Renal pelvis (tissue), 12 donors: ENCODE measurements at places on chromosomes 7 and 10. TPM values are rescaled to one million over a fixed set of nuclear protein-coding genes. Genes with fewer than 3 reads are reported as not detected.

DNA sequence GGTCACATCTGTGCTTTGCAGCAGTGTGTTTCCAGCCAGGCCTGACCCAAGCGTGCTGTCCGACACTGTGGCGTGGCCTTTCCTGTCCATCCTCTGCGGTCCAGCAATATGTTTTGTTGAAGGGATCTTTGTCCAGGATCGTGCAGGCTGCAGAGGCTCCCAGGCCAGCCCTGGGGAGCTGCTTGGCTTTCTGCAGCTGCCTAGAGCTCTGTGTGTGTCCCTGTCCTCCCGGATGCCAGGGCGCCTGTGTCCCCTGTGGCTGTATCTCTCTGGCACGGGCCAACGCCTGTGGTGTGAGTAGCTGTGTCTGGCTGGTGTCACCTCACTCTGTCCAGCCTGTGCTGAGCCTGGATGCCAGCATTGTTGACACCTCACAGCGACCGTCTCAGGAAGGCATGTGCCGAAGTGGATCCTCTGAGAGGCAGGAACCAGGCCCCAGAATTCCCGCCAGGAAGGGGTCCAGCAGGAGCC lies 94.5 kb downstream of the INPP5A start:
- DNase-seq: no peak

- no peak for DNase-seq
These were observed 37.0 kb downstream of the PRR15 start for GRCh38 chr7:29600661-29601060.

GRCh38 chr7:19871102-19871501 lies 97.7 kb upstream of the TMEM196 start:
- DNase-seq: no peak

GRCh38 chr7:28539289-28539981 lies 127.1 kb downstream of the CREB5 start:
- DNase-seq: no peak

DNA sequence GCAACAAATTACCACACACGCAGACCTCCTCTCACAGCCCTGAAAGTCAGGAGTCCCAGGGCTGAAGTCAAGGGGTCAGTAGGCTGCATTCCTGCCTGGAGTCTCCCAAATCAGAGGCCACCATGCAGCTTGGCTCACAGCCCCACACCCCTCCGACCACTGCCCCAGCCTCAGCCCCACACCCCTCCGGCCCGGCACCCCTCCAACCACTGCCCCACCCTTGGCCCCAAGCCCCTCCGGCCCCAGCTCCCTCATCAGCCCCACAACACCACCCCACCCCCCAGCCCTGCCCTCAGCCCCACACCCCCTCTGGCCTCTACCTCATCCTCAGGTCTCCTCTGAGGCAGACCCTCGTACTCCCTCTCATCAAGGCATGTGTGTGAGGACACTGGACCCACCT lies 85.7 kb downstream of the DIP2C start:
- DNase-seq: no peak

DNA sequence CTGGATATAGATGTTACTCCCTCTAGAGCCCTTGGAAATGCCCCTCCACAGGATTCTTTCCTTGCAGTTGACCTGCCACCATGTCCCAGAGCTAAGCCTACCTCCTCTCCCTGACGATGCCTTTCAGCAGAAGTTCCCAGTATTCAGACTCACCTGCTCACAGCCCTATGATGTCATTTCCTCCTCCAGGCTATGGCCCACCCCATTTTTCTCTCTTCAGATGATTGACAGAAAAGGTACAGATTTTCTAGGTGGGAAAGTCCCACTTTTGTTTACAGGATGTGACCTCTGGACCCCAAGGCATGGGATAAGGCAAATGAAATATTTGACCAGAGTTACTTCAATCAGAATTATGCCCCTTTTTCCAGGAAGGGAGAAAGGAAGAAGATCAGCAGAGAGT lies 280.2 kb upstream of the PHYHIPL start:
- DNase-seq: no peak

DNA sequence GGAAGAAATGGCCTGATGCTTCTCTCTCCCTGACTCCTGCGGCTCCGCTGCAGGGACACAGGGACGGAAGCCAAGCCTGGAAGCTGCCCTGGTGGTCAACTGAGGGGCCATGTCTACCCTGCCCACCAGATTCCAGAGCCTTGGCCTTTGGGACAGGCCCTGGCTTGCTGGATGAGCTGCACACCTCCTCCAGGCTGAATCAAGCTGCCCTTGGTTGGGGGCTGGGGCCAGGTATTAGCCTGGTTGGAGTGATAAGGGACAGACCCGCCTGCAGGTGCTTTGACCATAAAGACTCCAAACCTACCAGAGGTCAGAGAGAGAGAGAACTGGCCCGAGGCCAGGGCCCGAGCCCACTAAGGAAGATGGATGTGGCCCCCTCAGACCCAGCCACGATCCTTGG lies 30.1 kb downstream of the CRHR2 start:
- no peak for DNase-seq

DNA sequence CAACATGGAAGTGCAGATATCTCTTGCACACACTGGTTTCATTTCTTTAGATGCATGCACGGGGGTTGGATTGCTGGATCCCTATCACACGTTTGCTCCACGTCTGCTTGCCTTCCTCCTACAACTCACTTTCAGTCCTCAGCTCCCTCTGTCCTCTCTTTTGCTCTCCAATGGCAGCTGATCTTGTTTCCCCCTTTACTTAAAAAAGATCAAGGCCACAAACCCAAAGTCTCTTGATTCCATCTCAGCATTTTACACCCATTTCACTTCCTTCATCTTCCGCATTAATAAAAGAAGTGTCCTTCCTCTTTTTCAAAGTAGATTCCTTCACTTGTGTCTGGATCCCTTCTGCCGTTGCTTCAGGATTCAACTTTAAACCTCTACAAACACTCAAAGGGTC lies 245.2 kb downstream of the DOCK4 start:
- DNase-seq: no peak

DNA sequence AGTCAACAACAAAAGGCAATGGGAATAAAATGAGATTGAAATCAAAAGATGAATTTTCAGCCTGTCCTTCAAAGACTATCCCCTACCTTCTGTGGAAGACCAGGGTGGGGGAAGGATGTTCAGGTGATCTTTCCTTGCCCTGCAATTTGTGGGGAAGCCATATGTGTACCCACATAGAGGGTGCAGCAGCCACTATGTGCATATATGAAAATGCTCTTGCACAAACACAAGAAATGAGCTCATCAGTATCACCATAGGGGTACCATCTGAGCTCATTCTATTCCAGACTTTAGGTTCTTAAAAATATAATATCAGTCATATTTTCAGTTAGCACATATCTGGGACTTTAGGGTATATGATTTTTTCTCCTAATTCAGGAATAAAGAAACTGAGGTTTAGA lies 17.7 kb downstream of the GIMAP5 start:
- DNase-seq: no peak

GRCh38 chr10:129531969-129532660 lies 65.1 kb downstream of the MGMT start:
- DNase-seq: no peak

GRCh38 chr7:70749831-70750230 lies 382.1 kb upstream of the GALNT17 start:
- no peak for DNase-seq

DNA sequence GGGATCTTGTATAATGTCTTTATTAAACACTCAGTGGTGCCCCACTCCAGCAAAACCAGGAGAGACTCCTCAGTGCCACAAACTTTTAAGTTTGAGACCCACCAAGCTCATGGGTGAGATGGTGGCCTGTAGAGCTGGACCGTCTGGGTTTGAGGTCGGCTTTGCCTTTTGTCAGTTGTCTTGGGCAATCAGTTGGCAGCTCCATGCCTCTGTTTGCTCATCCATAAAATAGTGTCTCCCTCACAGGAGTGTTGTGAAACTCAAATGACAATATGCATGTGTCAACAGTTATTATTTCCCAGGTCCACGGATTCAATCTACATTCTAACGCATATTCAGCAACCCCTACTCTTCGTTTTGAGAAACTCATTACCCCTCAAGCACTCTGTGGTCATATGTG lies 367.8 kb upstream of the C7orf33 start:
- DNase-seq: no peak

DNA sequence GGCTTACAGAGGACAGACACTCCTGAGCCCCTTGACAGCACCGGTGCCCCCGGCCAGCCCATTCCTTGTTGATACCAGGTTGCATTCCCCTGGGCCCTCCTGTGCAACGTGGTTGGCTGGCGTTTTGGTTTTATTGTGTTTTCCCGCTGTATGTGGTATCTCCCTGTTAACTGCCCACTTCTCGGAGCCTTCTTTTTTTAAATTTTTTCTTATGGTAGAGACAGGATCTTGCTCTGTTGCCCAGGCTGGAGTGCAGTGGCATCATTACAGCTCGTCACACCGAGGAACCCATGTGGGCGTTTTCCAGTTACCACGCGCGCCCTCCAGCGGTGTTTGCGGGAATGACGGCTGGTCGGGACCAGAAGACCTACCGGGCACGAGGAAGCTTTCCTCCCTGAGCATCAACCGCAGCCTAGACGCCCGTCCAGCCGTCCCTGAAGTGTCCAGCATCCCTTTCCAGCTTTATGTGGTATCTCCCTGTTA lies 16.9 kb upstream of the ZFAND2A start:
- DNase-seq: no peak

The XRCC2 gene
- polyA plus RNA-seq: 12.7 TPM

The FRMPD2 gene
- 0.82 TPM for polyA plus RNA-seq

The IL15RA gene
- 1.9 TPM for polyA plus RNA-seq

The KAT6B gene
- polyA plus RNA-seq: 49.7 TPM

The PNLIPRP3 gene
- not detected for polyA plus RNA-seq

The CYP51A1 gene
- 69.4 TPM for polyA plus RNA-seq

The OR13A1 gene
- 0.10 TPM for polyA plus RNA-seq

The TBXAS1 gene
- polyA plus RNA-seq: 36.1 TPM
